ENCODE measurements at places on chromosomes 2 and 18. TPM values are rescaled to one million over a fixed set of nuclear protein-coding genes. Genes with fewer than 3 reads are reported as not detected.

Gene KRTCAP3
- total RNA-seq = 50.1 TPM

Gene SLC4A3
- total RNA-seq = 7.4 TPM

Gene GALNT3
- 22.6 TPM for total RNA-seq

Gene HOXD4
- total RNA-seq = not detected

Gene EDAR
- total RNA-seq = not detected

Gene MARS2
- total RNA-seq = 27.2 TPM

Gene FSHR
- not detected for total RNA-seq

Gene TDRD15
- total RNA-seq = not detected

Gene NDC80
- total RNA-seq = 40.3 TPM

Gene CACNB4
- total RNA-seq = 4.1 TPM

Gene AKAIN1
- total RNA-seq = not detected

Gene ADI1
- 32.7 TPM for total RNA-seq

Gene OTOS
- not detected for total RNA-seq

Gene ABCB6
- total RNA-seq = 49.9 TPM

DNA sequence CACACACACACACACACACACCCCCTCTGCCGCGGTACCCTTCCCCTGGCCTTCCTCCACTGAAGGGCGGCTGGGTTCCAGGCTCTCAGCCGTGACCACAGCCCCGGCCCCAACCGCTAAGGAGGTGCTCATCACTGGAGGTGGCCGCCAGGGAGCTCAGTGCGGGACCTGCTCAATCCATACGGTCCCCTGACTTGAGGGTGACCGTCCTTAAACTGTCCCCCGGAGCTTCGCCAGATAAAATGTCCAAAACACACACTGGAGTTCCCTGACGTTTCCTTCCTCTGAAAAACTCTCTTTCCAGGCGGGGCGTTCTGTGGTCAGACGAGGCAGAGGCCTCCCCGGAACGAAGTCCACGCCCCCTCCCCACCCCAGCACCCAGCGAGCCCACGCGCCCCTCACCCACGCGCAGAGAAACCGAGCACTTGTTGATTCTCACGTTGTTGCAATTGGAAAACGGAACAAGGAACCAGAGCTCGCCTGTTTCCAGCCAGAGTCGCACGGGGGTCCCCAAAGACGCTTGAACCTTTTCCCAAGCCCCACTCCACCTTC, 1.4 kb downstream of the MBP start:
- DNase-seq = no peak

DNA sequence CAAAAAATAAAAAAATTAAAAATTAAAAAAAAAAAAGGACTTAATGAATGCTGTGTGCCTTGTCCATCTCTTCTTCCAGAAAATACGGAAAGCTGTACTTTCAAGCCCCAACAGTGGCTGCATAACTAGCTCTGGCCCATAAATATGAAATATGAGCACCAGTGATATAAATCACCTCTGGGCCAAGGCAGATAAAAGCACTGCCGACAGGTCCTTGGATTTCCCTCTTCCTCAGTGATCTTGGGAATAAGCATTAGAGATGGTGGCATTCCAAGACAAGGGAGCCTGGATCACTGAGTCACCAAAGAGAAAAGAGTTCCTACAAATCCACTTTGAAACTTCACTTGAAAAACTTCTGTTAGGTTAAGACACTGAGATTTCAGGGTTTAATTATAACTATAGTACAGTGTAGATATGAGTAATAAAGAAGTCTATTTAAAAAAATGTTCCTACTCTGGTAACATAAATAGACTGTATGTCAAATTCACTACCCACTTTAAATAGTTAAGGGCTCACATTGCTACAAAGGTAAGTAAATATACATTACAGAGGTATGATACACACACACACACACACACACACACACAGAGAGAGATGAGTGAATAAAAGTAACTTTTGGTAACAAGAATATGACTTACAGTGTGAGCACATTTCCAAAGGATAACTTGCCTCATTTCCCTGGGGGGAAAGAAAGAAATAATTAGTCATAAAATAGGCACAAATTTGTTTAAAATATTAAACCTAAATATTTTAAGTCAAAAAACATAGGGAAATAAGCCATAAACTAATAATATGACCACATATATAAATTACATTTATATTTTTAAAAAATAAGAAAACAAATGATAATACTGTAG, 35.6 kb downstream of the PPP3R1 start:
- no peak for DNase-seq

DNA sequence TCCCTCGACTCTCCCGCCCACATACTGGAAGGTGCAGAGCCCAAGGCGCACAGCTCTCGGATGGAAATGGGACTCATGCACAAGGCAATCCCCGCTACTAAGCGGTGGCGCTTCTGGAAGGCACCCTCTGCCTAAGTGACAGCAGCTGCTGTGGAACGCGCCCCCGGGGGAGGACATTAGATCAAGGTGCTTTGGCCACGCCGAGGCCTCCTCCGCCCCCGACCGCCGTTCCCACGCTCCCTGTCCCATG, 202 bp downstream of the MCEE start:
- peak; percentile 38 for DNase-seq

- DNase-seq = no peak
These were observed 130.4 kb downstream of the IRS1 start for GRCh38 chr2:226669249-226669648.

GRCh38 chr18:14908541-14908940, 160.6 kb downstream of the ANKRD30B start:
- DNase-seq = no peak

DNA sequence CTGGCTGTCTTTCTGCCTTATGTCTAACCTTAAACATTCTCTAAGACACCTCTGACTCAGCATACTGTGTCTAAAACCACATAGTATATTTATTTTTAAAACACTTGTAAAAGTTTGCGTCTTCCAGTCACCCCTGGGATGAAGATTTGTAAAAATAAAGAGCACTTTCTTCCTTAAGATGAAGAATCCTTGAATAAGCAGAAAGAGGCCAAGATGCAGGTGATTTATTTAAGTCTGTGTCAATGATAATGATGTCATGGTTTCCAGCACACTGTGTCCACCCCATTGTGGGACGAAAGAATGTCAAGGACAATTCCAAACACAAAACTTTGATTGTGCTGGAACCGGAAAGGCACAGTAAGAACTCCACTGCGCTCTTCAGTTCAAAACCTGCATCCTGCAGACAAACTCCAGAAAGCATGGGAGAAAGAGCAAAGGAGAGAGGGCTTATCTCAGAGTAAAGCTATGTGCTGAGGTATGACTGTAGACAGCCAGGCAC, 92.9 kb downstream of the ZEB2 start:
- DNase-seq = no peak

- DNase-seq = no peak
These were observed 160.1 kb downstream of the TWIST2 start for GRCh38 chr2:239008004-239008403.

GRCh38 chr2:121492409-121492808, 38.3 kb upstream of the RNU4ATAC start:
- no peak for DNase-seq

GRCh38 chr2:56410140-56410539, 226.3 kb downstream of the CCDC85A start:
- DNase-seq = no peak

- DNase-seq = no peak
These were observed 91.6 kb upstream of the MGAT4A start for GRCh38 chr2:98822301-98823164.

- DNase-seq = no peak
These were observed 144.7 kb upstream of the STK17B start for GRCh38 chr2:196316050-196316430.

DNA sequence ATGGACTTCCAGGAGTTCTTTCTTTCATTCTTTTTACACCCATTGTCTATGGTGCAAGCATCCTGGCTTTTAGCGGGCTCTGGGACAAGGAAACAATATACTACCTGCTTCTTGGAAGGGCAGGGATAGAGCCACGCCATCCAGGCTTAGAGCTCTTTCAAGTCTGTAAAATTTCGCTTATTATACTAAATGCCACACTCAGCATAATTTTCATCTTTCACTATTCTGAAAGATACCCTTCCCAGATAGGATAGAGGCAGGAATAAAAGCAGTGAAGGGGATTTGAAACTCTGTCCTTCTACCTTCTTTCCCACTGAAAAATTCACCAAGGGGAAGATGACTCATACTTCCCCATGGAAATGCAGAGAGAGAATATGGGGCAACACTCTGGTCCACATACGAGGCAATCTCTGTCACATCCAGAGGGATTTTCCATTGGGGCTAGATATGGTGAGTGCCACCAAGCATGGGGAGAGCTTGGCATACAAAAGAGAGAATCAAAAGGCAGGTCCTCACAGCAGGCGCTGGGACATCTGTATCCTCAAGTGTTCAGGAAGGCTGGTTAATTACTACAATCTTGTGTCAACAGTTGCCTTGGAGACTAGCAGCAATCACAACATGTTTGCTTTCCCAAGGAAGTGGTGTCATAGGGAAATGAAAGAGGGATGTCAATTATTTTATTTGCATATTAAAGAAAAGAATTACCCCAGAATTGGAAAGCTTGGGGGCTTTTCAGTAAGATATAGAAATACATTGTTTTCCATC, 127.6 kb downstream of the TDRD15 start:
- no peak for DNase-seq

DNA sequence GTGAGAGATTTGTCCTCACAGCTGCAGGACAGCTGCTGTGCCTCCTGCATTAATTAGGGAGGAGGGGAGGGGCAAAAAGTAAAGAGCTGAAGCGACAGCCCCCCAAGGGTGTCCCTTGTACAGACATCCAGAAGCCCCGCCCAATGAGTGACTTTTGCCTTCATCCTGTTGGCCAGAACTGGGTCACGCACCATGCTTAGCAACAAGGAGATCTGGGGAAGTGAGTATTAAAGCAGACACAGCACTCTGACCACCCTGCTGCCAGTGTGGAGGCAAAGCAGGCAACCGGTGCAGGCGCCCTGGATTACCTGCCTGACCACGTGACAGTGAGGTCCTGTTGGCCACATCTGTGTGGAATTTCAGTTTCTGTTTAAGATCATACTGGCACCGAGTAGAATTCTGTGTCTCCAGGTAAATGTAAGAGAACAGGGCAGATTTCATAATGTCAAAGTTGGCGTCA, 21.5 kb upstream of the BIN1 start:
- peak; percentile 61 for DNase-seq

DNA sequence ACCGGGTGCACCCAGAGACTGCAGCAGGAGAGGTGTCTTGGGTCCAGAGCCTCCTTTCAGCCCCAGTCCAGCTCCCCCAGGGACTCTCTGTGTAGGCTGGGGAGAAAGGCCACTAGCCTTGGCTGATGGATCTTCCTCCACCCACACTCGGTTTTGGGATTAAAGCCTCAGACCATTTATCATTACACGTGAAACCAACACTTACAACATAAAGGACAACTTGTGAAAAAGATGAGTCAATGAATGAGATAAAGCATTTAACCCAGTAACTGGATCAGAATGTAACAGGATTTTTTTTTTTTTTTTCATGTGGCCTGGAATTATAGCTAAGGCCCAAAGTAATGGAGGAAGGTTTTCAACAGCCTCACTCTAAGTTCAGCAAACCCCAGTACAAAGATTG, 32.1 kb downstream of the NAT8 start:
- DNase-seq = no peak

GRCh38 chr2:138239902-138240491, 261.6 kb upstream of the SPOPL start:
- no peak for DNase-seq

DNA sequence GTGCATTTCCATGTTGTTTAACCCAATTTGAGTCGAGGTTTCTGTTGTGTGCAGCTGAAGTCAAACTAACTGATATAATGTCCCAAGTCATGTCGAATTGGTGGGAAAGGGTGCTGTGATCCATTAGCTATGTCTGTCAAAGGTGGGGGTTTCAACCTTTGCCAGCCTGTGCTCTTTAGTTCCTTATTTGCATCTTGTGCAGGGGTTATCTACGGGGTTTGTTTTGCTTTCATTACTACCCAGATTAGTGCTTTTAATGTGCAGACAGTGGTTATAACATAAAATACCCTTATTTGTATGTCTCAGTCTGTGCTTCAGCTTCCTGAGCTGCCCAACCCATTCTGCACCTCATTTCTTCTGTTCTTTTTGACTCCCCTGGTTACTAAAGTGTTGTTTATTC, 271.9 kb upstream of the CXCR4 start:
- DNase-seq = no peak

DNA sequence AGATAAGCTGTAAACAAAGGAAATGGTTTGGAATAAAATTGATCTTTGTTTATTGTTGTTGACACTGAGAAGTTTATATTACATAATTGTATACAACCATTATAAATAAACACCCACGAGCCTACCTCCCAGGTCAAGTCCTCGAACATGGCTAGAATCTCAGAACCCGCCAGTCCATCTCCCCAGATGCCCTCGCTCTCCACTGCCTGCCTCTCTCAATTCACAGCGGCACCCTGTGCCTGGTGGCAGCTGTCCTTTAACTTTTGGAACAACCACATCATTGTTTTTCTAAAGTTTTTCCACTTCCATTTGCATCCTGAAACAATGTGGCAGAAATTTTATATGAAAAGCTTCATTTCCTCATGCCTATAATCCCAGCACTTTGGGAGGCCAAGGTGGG, 52.2 kb upstream of the OTOS start:
- no peak for DNase-seq

DNA sequence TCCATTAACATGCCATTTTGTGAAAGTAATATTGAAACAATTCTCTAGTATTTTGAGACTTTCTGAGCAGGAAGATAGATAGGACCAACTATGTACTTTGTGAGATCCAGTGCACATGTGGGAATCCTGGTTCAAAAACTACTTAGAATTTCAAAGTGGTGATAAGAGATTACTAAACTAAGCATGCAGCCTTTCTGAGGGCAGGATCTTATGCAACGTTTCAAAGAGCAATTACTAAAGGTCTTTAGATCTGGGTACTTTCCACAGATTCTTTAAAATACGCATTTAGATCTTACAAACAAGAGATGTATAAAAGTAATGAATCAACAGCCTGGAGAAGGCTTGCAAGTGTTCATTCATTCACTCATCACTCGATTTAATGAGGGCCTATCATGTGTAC, 124.4 kb upstream of the TRIB2 start:
- DNase-seq = no peak

DNA sequence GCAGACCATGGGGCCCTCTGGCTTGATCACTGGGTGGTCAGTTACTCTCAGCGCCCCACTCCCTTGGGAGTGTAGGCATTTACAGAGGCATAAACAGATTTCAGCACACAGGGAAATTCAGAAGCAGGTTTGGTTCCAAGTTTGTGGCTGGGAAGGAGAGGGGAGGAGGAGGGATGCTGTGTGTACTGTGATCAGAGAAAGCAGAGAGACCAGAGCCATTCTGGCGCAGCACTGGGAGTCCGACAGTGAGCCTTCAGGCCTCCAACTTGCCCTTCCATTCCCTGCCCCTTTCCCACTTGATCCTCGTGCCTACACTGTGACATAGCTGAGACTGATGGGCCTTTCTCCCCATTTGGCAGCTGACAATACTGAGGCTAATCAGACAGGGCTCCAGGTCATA, 47.8 kb upstream of the LOXHD1 start:
- no peak for DNase-seq

- no peak for DNase-seq
These were observed 144.0 kb downstream of the GLI2 start for GRCh38 chr2:120879431-120880295.
